Kidney epithelial cell (primary cell): ENCODE measurements at places on chromosomes 6 and 20. TPM values are rescaled to one million over a fixed set of nuclear protein-coding genes. Genes with fewer than 3 reads are reported as not detected.

The GNRH2 gene
- total RNA-seq, result 0.27 TPM in 1 of 2 replicates, not detected in the other

The SLCO4A1 gene
- 38.6 and 49.7 TPM in 2 replicates for total RNA-seq

The UBE3D gene
- total RNA-seq, result 11.6 and 12.1 TPM in 2 replicates

The HDDC2 gene
- 76.3 and 82.4 TPM in 2 replicates for total RNA-seq

The SIRPA gene
- 40.6 and 50.2 TPM in 2 replicates for total RNA-seq

The OPN5 gene
- total RNA-seq, result not detected in 2 replicates

The C6orf15 gene
- total RNA-seq, result 0.62 and 0.79 TPM in 2 replicates

The SLC17A3 gene
- not detected in 2 replicates for total RNA-seq

The HNF4A gene
- not detected in 2 replicates for total RNA-seq

The GUCA1A gene
- 0.25 and 0.96 TPM in 2 replicates for total RNA-seq

The GRM1 gene
- total RNA-seq, result under 0.01 TPM in 1 of 2 replicates, not detected in the other

The BMP6 gene
- 0.89 and 1.1 TPM in 2 replicates for total RNA-seq

The SLC22A7 gene
- not detected in 2 replicates for total RNA-seq

The GPLD1 gene
- 1.8 and 3.0 TPM in 2 replicates for total RNA-seq

- DNase-seq, result no peak
Observed at GRCh38 chr6:167650730-167651317, 175.9 kb upstream of the AFDN start.

DNA sequence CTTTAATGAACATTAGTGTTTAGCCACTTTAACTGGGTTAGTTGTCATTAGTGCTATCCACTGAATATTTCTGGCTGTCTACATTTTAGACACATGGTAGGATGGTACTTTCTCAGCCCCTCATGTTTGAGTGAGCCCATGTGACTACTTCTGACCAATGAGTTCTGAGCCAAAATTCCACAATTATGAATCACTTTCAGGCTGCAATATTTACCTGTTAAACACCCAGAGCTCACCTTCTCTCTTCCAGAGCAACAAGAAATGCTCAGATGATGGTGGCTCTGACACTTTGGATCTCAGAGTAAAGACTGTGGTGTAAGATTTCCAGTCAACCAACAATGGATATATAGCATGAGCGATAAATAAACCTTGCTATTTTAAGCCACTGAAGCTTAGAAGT, 24.8 kb downstream of the SPACA1 start:
- no peak for DNase-seq

GRCh38 chr6:94955156-94955555, 622.2 kb upstream of the MANEA start:
- DNase-seq, result no peak

GRCh38 chr6:124535746-124536145, 426.5 kb upstream of the RNF217 start:
- peak; percentile 29 for DNase-seq

GRCh38 chr6:10369896-10370295, 45.0 kb downstream of the TFAP2A start:
- no peak for DNase-seq

GRCh38 chr6:160801418-160801817, 99.4 kb downstream of the PLG start:
- DNase-seq, result no peak

DNA sequence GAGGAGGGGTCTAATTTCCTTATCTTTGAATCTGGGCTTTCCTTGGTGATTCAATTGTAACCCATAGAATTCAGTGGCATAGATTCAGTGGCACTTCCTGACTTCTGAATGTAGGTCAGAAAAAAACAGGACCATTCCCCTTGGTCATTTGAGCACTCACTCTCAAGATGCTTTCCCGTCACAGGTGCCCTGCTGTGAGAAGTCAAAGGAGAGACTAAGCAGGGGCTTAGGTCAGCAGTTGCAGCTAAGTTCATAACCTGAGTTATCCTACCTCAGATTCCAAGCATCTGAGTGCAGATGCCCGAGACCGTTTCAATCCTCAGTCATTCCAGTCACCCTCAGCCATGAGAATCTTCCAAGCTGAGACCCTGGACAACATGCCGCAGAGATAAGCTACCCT, 506.6 kb downstream of the FRK start:
- no peak for DNase-seq

- no peak for DNase-seq
Observed at GRCh38 chr20:34110745-34111641, 1.1 kb downstream of the EIF2S2 start.

GRCh38 chr6:30508890-30509736, 19.8 kb downstream of the HLA-E start:
- no peak for DNase-seq

DNA sequence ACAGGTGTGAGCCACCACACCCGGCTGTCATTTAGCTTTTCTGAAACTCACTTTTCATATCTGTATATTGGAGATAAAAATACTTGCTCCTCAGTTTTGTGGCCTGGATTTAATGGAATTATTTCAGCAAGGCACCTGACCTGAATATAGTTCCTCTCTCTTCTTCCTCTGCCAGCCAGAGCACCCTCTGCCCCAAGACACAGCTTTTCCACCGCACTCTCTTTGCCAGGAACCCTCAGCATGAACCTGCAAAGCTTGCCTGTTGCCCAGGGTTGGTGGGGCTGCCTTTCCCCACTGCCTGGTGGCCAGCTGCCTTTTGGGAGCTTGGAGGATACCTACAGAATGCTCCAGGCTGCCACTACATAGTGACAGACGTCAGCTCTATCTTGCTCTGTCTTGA, 3.1 kb downstream of the GTSF1L start:
- DNase-seq, result no peak

GRCh38 chr20:39048000-39048696, 86.0 kb downstream of the DHX35 start:
- DNase-seq, result peak; percentile 12

- no peak for DNase-seq
Observed at GRCh38 chr6:69771158-69771906, 25.5 kb downstream of the LMBRD1 start.

DNA sequence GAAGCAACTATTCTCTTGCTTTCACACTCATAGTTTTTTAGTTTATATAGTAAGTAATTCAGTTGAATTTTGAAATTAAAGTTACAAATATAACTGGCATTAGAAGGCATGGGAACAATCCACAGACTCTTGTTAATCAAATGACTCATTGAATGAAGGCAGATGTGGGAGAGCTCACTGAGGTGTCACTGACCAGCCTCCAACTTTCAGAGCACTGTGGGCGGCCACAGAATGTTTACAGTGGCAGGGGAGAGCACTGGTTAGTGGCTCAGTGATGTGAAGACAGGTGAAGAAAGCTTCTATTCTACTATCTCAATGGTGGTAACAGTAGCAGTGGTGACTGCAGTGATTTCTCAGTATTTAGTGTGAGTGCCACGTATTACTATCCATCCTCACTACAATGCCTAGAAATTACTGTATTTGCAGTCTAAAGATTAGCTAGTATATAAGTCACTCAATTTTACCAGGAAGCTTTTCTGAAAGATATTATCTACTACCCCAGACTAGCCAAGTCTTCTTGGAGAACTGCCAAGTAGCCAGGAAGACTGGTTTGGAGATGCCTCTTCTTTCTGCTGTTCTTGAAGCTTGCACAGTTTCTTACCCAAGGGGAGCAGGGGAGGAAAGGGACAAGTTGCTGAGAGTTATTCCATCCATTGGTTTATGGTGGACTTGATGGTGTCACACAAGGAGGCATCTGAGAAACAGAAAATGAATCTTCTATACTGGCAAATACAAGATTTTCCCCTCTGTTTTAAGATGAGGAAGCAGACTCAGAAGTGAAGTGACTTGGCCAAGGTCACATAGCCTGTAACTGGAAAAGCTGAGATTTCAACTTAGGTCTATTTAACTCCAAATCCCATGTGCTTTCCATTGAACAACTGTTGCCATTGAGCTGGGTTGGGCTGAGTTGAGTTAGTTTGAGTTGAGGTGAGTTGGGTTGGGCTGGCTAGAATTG, 231.2 kb downstream of the ANKRD60 start:
- peak; percentile 44 for DNase-seq

DNA sequence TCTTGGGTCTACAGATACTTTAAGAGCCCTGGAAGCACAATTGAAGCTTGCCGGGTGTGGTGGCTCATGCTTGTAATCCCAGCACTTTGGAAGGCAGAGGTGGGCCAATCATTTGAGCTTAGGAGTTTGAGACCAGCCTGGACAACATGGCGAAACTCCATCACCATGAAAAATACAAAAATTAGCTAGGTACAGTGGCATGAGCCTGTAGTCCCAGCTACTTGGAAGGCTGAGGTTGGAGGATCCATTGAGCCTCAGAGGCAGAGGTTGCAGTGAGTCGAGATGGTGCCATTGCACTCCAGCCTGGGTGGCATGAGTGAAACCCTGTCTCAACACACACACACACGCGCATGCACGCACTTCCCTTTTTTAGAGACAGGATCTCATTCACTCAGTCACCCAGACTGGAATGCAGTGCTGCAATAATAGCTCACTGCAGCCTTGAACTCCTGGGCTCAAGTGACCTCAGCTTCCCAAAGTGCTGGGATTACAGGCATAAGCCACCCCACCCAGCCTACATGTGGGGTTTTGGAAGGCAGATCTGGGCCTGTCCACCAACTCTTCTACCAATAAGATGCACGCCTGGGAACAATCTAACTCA, 182.5 kb upstream of the JARID2 start:
- no peak for DNase-seq

GRCh38 chr6:38676974-38677544, 25.9 kb downstream of the GLO1 start:
- DNase-seq, result no peak

DNA sequence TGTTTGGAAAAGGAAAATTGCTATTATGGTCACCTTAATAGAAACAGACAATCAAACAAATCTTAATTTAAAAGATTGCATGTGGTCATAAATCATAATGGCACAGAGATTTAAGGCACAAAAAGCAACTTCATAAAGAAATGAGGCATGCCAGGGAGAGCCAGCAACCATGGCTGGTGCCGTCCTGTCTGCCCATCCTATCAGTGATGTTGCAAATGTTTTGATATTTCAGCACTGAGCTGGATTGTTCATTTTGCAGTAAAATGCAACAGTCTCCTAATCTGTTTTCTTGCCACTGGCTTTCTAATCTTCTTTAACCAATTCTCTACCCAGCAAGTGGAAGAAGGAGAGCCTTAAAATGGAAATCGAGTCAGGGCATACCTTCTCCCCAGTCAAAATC, 249.8 kb downstream of the SAMD5 start:
- DNase-seq, result no peak

GRCh38 chr6:122407712-122408111, 8.3 kb downstream of the HSF2 start:
- no peak for DNase-seq

- no peak for DNase-seq
Observed at GRCh38 chr6:113289166-113289565, 568.0 kb upstream of the MARCKS start.

DNA sequence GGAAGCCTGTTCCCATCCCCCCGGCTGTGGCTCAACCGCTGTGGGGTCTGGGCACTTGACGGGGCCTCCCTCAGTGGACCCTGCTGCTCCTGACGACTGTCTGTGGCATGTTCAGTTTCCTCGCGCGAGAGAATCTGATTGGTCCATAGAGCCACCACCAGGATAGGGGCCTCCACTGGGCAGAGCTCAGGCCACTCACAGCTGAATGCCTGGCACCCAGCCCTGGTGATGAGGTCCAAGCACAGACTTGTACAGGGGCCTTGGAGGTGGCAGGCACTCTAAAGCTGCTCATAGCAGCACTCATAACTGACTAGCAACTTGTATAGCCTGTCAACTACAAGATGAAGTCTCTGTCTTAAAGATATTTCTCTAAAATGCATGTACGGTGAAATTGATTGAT, 368.1 kb downstream of the NRN1 start:
- no peak for DNase-seq

DNA sequence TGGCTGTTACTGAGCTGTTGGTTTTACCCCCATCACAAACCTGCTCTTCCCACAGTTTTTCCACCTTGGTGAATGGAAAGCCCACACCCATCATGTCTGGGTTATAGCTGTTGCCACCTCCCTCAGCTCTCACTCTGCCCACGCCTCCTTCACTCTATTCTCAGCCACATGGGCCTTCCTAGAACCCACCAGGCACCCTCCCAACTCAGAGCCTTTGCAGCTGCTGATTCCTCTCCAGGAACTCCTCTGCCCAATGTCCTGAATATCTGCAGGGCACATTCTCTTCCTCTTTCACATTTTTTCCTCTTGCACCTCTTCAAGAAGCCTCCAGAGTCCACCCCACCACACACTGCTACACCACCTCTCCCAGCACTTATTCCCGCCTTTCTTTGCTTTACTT, 177.4 kb downstream of the TBXT start:
- no peak for DNase-seq

DNA sequence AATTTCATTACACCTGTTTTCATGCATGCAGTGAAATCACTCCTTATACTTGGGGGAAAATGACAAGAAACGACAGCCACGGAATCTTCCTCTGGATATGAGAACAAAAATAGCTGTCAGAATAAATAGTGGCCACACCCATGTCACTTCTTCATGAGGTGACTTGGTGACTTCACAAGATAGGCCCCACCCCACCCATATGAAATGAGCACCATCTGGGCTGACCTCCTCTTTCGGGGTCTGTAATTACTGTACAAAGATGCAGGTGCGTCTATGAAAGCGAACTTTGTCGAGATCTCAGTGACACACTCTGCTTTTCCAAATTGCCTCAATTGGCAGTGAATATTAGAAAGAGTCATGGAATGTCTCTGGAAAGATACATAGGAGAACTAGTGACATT, 184.2 kb upstream of the CCN2 start:
- DNase-seq, result no peak

DNA sequence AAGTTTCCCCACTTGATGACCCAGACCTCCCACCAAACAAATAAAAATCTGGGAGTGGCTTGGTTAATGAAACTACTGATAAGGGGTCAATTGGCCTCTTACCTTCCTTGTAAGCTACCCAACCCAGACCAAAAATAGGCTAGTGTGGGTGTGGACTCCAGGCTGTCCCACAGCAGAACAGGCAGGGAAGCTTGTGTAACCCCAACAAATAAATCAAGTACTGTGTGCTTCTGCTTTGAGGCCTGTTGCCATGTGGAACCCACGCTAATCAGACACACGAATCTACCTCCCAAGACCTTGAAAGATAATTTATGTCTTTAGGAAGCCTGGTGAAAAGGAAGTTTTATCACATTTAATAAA, 33.7 kb upstream of the PAQR8 start:
- no peak for DNase-seq

DNA sequence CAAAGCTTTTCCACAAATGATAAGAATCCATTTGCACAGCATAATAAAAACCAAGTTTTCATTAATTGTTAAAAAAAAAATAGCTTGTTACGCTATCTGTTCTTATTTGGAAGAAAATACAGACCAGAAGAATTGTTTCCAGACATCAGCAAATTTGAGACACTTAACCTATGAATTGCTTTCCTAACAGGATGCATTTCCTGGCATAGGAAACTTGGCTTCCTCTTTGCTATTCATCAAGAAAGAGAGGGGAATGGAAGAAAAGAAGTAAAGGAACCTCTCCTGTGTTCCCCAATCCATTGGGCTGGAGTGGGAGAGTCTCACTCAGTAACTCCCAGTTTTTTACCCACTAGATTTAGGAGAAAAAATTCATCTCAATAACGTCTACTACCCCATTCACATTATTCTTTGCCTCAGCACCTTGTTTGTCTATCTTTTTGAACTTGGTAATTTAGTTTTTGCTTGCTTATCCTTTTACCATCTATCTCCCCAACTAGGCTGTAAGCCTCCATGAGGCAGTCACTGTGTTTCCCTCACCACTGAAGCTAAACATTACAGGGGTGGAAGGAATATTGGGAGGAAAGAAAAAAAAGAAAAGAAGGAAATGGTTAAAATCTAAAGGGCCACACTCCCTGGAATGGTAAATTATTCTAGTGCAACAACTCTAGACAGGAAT, 150.3 kb downstream of the COL21A1 start:
- DNase-seq, result no peak
